ENCODE measurements at places on chromosomes 3 and 15. TPM values are rescaled to one million over a fixed set of nuclear protein-coding genes. Genes with fewer than 3 reads are reported as not detected.
A peak's percentile ranks its signal among the peaks of the same experiment; 100 is the strongest.

DNA sequence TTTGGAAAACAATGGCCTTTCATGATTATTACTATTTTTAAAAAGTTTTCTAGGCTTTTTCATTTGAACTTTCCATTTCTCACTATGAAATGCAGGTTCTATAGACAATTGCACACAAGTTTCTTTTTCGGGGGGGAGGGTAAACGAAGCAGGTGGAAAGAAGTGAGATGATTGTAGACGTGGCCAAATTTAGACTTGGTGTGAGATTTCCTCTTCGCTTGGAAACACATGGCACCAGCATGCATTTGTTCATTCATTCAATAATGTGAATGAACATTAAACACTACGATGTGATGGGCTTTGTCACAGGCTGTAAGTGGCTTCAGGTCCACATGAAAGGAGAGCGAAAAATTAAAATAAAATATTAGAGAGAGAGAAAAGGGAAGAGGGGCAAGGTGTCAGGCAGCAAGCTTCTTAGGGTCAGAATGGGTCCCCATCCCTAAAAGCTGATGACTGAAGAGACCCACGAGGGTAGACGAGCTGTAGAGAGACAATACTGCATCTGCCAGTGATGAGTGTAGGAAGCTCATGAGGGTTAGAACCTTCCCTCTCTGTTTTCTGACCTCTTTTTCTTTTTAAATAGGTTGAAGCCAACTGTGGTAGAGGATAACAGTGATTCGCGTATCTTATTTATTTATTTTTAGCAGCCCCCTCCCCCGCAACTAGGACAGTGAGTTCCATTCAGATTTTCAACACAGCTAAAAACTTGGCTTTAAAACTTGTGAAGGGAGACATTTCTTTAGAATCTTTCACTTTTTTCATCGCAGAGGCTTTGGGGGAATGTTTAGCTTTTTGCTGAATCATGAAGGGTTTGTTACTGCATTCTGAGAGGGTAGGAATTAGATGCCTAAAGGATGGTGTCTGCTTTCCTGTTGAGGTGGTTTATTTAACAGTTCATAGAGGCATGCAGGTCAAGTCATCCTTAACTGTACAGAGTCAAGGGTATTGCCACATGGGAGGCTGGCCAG is 36.2 kb downstream of the GAP43 start:
- no peak for DNase-seq

Gene CCDC13
- polyA plus RNA-seq, result 1.5 TPM

Gene ALG3
- polyA plus RNA-seq, result 49.5 TPM

DNA sequence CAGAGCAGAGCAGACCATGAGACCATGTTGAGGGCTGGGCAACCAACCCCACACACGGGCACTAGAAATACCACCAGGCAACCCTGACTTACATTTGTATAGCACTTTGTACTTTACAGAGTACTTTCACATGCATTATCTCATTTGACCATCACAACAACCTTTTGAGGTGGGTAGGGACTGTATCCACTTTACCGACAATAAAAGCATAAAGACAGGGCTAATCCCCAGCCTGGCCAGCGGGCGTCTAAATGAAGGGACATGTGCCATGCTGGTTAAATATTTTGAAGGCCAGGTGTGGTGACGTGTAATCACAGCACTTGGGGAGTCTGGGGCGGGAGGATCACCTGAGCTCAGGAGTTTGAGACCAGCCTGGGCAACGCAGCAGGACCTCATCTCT is 23.6 kb downstream of the RASGRP1 start:
- DNase-seq, result no peak

- no peak for DNase-seq
These were observed 80.1 kb downstream of the BTD start for GRCh38 chr3:15681668-15682067.

GRCh38 chr15:50879016-50879617 is 29.4 kb upstream of the AP4E1 start:
- DNase-seq, result no peak

DNA sequence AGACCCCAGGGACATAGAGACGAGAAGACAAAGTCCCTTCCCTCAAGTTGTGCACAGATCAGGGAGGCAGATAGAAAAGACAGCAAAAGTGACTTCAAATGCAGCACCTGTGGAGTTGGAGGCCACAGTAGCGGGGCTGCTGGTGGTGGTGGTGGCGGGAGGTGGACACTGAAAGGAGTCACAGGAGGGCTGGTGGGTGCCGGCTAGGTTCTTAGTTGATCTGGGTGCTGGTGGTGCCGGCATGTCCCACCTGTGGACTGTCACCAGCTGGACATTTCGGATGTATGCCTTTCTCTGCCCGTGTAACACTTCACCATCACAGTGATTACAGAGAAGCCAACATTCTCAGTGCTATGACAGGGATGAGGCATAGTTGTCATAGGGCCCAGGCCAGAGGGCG is 49.2 kb upstream of the MTMR10 start:
- no peak for DNase-seq

Gene EPHA3
- polyA plus RNA-seq, result 13.6 TPM

DNA sequence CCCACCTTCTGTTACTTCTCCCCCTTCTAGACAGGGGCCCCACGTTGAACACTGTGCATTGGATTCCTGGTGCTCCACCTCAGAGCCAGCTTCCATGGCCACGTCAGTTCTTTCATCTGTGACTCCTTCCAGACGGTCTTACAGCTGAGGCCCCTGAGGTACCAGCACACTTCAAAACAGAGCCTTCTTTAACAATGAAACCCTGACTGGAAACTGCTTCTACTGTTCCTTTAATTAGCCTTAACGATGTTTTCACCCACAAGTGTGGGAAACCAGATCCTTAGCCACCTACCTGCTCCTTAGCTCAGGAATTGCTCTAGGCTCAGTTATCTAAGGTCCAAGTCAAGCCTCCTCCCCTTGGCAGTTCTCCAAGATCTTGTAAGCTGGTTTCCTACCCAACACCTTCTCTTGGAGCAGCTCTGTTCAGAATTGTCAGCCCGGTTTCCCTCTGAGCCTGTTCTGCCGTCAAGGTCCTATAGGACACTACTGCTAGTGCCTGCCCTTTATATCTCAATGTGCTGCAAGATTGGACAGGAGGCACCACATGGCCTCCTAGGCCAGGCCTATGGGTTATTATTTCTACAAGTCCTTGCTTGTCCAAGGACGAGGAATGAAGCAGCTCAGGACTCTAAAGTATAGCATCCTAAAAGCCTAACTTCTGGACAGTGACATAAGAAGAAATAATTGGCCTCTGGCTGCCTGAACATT is 80.7 kb downstream of the FMN1 start:
- no peak for DNase-seq

DNA sequence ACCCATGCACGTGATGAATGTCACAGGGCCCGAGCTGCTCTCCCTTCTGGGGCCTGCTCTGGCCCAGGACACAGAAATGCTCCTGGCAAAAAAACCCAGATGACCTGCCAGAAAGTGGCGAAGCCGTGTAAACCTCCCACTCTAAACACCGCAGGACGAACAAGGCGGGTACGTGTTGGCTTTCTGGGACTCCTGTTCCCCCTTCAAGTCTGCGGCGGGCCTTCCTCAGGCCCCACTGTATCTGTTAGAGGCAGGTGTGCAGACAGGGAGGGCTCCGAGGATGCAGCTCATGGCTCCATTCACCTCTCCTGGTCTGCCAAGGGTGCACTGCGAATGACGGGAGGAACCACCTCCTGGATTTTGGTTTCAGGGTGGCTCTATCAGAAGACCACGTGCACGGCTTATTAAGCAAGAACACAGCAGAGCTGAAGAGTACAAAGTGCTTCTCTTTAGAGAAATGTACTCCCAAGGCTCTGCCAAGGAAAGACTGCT is 173.8 kb downstream of the ADAMTS17 start:
- no peak for DNase-seq

DNA sequence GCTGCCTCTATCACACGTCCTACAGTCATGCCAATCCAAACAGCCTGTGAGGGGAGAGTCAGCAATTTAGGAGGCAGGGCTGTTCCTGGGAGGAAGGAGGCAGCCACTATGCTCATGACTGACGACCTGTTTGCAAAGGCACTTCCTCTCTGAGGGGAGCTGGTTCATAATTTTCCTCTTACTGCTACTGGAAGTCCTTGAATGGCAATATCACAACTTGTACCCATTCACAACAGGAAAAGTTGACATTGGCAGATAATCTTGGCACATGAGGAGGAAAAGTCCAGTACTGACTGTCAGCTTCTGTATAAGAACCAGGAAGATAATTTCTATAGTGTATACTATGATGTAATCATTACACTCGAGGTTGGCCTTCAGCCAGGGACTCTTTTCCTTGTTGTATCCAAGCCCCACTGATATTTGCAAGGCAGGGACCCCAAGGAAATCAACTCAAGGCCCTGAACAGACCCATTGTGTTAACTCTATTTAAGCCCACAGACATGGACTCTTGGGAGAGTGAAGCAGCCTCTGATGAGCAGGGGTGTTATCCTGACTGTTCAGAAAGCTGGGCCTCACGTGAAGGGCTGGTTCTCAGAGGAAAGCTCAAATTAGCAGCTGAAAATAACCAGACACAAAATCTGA is 267.3 kb upstream of the ADAMTS9 start:
- peak; percentile 54 for DNase-seq

DNA sequence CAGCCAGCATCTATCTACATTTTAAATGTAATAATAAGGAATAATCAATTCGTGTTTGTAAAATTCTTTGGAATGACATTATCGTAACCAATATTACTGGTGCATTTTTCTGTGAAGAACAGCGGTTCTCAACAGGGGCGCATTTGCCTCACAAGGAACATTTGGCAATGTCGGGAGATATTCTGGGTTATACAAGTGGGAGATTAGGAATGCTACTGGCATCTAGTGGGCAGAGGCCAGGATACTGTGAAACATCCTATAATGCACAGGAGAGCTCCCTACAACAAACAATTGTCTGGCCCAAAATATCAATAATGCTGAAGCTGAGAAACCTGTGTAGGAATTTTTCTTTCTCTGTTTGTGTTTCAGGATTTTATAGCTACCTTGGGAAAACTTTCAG is 25.0 kb downstream of the ACP3 start:
- no peak for DNase-seq

DNA sequence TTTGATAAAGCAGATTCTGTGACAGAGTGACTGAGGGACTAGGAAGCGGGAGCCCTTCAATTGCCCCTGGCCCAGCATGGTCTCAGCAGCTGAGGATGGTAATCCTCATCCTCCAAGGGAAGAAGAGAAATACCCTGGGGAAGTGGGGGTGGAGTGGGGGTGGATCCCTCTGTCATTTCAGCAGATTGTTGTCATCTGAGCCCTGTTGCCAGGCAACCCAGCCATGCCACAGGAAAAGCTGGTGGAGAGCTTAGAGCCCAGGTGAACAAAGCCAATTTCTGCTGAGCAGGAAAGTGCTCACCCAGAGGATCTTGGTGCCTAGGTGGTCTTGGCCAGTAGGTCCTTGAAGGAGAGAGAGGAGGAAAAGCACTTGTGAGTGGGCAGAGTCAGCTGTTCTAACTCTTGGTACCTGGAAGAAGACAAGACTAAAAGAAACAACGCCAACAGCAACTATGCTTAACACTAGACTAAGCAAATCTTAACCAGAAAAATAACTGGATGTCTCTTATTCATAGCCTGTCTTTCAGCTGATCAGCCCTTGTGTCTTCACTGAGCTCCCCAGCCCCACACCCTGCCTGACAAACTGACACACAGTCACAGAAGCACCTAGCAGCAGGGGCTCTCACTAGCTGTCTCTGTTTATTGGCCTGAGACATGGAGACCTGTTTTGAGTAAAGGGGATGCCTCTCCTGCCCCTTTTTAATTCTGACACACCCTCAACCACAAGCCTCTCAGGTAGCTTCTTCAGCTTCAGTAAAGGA is 40.1 kb upstream of the DCLK3 start:
- DNase-seq, result no peak

GRCh38 chr15:31128919-31129768 is 27.6 kb upstream of the TRPM1 start:
- no peak for DNase-seq

GRCh38 chr3:17411157-17411877 is 331.1 kb downstream of the TBC1D5 start:
- no peak for DNase-seq

Gene B3GNT5
- 4.3 TPM for polyA plus RNA-seq

DNA sequence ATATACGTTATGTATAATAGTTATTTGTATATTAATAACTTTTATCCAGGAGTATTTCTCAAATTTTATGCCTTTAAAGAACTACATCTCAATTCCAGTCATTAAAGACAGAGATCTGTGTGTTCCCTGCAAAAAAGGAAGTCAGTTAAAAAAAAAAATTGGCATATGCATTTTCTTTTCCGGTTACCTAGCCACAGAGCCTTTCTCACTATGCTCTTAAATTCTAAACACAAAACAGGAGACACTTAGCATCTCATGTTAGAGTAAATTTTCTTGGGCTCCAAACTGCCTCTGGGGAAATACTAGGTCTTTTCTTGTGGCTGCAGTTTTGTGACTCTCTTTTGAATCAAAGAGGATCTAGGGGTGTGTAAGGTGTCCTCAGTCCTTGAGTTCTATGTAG is 105.9 kb downstream of the KCNH8 start:
- DNase-seq, result no peak

Gene ARPP21
- polyA plus RNA-seq, result 0.08 TPM

GRCh38 chr3:178295292-178295912 is 240.8 kb upstream of the KCNMB2 start:
- peak; percentile 36 for DNase-seq

GRCh38 chr3:115706311-115706829 is 83.1 kb downstream of the GAP43 start:
- no peak for DNase-seq

Gene CPNE9
- 0.18 TPM for polyA plus RNA-seq

DNA sequence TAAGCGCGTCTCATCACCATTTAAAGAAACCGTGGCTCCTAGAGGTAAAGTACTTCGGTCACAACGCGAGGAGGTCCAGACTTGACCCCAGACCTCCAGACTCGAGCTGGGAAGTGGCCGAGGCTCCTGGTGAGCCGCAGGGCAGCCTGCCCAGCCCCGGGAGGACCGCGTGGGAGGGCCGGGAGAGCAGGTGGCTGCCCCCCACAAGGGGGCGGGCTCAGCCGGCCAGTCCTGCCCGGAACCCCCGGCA is at the start of gene SLC27A2:
TSS of gene SLC27A2 (plus strand) at position 228 of the 250 bp plus-strand sequence. CDS start 232 bp downstream, outside the sequence.
- DNase-seq, result no peak

Gene ZIC4
- not detected for polyA plus RNA-seq

DNA sequence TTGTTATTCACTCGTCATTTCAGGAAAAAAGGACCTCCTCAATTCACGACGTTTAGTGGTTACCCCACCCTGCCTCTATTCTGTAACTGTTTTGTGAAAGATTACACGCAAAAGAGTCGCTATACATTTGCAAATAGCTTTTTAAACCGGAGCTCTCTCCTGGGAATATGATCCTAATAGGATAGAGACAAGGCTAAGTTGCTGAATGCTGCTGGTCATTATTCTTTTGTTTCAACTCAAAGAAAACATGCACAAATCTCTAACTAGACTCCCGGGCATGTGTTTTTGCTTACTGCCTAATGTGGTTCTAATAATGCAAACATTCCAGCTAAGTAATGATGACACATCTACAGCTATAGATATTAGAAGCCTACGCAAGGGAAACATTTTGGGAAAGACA is 214.6 kb upstream of the MDFIC2 start:
- DNase-seq, result no peak

DNA sequence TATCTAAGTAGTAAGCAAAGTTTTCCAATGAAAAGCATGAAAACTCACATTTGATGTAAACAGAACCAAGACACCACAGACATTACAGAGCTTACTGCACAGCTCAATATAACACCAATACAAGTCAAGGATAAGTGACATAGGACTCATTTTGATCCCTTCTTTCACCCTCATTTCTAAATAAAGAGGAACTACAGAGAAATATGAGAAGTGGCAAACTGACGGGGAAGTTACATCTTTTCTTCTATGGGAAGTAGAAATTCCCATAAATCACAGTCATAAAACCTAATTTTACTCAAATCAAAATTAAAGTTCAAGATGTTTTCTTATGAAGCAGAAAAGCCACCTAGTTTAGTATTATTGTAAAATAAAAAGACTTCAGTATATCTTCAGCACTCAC is 3.8 kb downstream of the ATG3 start:
- no peak for DNase-seq

- peak; percentile 76 for DNase-seq
These were observed at the start of gene ZXDC for GRCh38 chr3:126475413-126476114. ZXDC (minus strand) TSS chr3:126475891; CDS start chr3:126475865, 26 bp downstream.

Gene SLC9C1
- not detected for polyA plus RNA-seq
